ENCODE measurements at places on chromosomes 7 and 10.

- no peak for DNase-seq
These were observed 9.2 kb downstream of the GLCCI1 start for GRCh38 chr7:7977774-7978173.

GRCh38 chr7:156560075-156560474 is 80.5 kb upstream of the RNF32 start:
- DNase-seq = no peak

- no peak for DNase-seq
These were observed 474 bp downstream of the ORC5 start for GRCh38 chr7:104207348-104207730.

DNA sequence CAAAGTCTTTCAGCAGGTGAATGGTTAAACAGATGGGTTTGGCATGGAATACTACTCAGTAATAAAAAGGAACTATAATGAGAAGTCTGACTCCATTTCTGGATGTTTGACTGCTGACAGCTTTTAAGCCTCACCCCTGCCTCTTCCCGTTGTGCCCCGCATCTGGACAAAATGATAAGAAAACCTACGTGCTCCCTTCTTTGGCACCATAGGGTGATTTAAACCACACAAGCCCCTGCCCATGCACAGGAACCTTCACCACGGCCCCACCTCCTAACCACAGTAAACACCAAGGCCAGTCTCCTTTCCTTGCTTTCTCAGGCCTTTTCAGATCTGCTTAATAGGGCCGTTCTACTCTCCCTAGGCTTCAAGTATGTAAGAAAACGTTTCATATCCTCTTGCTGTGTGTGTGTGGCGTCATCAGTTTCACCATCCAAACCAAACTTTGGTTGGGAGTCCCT is 47.1 kb upstream of the UBN2 start:
- DNase-seq = no peak

DNA sequence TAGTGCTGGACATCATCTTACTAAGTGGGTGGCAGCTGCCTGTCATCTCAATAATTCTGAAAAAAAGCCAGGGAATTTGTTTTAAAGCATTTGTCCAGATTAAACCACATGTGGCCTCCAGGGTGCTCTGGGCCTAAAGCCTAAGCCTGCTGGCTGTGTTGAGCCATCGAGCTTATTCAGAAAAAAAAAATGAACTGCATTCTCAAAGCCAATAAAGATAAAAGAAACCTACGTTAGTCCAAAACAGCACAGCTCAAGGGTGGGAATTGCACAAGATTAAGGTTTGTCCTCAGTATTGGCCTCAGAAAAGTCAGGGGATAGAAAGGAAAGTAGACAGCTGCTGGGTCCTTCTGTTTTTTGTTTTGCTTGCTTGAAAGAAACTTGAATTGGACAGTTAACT is 22.6 kb upstream of the PRTFDC1 start:
- no peak for DNase-seq

- peak; percentile 59 for DNase-seq
These were observed 119.8 kb downstream of the NKX6-2 start for GRCh38 chr10:132665946-132666704.

GRCh38 chr7:129308047-129308446 is 83.2 kb downstream of the AHCYL2 start:
- no peak for DNase-seq

GRCh38 chr7:134329614-134330346 is 13.1 kb upstream of the SLC35B4 start:
- DNase-seq = no peak

DNA sequence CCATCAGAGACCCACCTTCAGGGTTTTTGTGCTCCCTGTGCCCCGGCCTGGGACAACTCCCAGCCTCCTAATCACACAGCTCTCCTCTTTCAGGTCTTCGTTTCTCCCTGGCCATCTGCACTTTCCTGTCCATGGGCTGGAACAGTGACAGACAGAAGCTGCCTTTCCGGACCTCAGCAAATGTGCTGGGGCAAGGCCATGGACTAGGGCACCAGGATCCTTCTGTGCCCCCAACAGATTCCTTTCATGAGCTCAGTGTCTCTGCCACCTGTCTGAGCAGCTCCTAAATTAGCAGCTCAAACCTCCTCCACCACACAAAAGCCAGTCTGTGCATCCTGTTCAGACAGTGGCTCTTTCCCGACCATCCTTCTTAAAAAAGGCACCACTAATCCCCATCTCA is 41.9 kb upstream of the FRMD4A start:
- no peak for DNase-seq

GRCh38 chr10:69873135-69873639 is 71.5 kb downstream of the COL13A1 start:
- no peak for DNase-seq
